ENCODE measurements at places on chromosomes 11 and 22. TPM values are rescaled to one million over a fixed set of nuclear protein-coding genes. Genes with fewer than 3 reads are reported as not detected.
A peak's percentile ranks its signal among the peaks of the same experiment; 100 is the strongest.

Gene NRGN
- 5.0 TPM for total RNA-seq

Gene ZNF143
- total RNA-seq = 36.8 TPM

DNA sequence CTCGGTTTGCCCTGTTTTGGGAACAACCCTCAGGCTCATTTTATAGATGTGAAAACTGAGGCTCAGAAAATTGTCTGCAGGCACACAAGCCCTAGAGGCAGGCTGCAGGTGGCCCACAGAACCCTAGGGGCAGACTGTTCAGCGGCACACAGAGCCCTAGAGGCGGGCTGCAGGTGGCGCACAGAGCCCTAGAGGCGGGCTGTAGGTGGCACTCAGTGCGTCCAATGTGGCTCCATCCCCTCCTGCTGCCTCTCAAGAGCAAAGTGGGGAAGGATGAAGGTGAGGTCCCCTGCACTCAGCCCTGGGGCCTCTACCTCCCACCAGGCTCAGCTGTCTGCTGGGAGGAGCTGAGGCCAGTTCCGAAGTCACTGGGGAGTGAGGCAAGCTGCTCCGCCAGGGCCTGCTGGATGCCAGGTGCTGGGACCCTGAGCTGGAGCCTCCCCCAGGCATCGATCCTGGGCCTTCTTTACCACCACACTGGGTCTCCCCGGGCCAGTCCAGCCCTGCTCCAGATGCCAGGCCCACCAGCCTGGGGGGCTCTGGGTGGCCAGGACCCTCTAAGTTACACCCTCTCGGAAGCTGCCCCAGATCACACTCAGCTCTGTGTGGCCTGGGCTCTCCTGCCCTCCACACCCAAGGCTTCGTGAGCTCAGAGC is 2.3 kb downstream of the ACY3 start:
- H3K36me3 ChIP-seq = no peaks in the 10 kb centered on the region
- H3K4me3 ChIP-seq = no peak overlapping the region
- H3K4me1 ChIP-seq = peaks cover 22% of the 10 kb centered on the region
- no peaks in the 10 kb centered on the region for H3K27me3 ChIP-seq

GRCh38 chr11:44191322-44192016 is 96.0 kb downstream of the EXT2 start:
- H3K27ac ChIP-seq = no peak overlapping the region
- no peak overlapping the region for H3K4me3 ChIP-seq
- DNase-seq = no peak
- peaks cover 62% of the 10 kb centered on the region for H3K36me3 ChIP-seq

- H3K27me3 ChIP-seq = no peaks in the 10 kb centered on the region
- no peak for DNase-seq
- H3K36me3 ChIP-seq = peaks cover 50% of the 10 kb centered on the region
- H3K4me1 ChIP-seq = peaks cover 3% of the 10 kb centered on the region
Measured at GRCh38 chr11:11899401-11899800, 57.6 kb downstream of the USP47 start.

- H3K27me3 ChIP-seq = peaks cover 18% of the 10 kb centered on the region
- no peak for DNase-seq
- H3K4me3 ChIP-seq = no peak overlapping the region
- no peak overlapping the region for H3K27ac ChIP-seq
- no peaks in the 10 kb centered on the region for H3K36me3 ChIP-seq
Measured at GRCh38 chr22:18057568-18058209, 20.1 kb upstream of the PEX26 start.

GRCh38 chr11:2929531-2929949 is 320 bp upstream of the PHLDA2 start:
- peaks cover 6% of the 10 kb centered on the region for H3K36me3 ChIP-seq
- peak overlapping the region; percentile 92 for H3K27ac ChIP-seq
- peak overlapping the region; percentile 82 for H3K4me3 ChIP-seq
- peak; percentile 49 for DNase-seq

DNA sequence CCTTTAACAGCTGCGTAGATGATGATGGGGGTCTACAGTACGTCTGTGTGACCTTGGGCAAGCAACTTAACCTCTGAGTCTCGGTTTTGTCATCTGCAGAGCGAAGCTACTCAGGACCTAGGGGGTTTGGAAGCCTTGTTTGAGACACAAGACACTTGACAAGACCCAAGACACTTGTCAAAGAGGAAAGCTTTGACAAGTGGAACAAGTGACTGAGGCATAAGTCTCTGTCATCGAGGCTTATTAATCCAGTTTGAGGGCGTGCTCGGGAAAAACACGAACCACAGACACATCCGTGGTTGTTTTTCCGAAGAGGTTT is 732 bp upstream of the PC start:
- H3K4me1 ChIP-seq = peaks cover 15% of the 10 kb centered on the region
- no peaks in the 10 kb centered on the region for H3K36me3 ChIP-seq
- H3K27me3 ChIP-seq = peaks cover 3% of the 10 kb centered on the region
- peak overlapping the region; percentile 93 for H3K27ac ChIP-seq
- DNase-seq = no peak
- peak overlapping the region; percentile 78 for H3K4me3 ChIP-seq

DNA sequence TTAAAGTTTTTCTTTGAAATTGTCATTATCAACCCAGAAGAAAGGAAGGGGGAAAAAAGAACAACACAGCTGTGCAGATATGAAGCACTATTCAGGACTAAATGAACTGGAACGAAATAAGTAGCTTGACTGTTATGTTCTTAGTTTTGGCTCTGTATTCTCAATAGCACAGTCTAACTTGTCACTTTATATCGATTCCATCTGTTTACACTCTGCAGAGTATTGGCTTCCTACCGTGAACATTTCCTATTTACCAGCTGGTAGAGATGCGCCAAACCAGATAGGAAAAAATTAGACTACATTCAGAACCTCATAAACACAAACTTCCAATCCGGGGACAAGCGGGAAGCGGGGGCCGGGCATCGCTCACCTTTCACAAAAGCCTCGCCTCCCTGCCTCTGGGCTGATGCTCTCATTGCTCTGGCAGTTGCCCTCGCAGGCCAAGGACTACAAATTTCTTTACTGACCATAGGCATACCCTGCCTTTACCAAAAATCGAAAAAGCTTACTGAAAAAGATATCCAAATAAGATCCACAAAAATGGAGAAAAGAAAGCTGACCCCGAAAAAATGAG is 66.2 kb downstream of the EFCAB6 start:
- DNase-seq = no peak
- H3K27ac ChIP-seq = no peak overlapping the region
- H3K4me3 ChIP-seq = no peak overlapping the region
- H3K4me1 ChIP-seq = no peaks in the 10 kb centered on the region
- no peaks in the 10 kb centered on the region for H3K27me3 ChIP-seq

DNA sequence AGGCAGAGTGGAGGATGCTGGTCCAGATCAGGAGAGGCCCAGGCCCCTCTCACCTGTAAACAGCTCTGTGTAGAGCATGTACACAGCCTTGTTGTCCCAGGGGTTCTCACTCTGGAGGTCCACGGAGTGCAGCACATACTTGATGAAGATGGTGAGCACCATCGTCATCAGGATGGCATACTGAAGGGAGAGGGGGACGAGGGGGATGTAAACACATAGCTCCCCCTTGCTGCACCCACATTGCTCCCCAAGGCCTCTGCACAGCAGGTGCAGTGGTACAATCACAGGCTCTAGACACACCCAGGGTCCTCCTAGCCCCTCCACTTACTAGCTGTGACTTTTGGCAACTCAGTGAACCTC is 2.9 kb downstream of the SYVN1 start:
- H3K4me3 ChIP-seq = no peak overlapping the region
- no peaks in the 10 kb centered on the region for H3K27me3 ChIP-seq
- peaks cover 57% of the 10 kb centered on the region for H3K36me3 ChIP-seq
- H3K4me1 ChIP-seq = peaks cover 23% of the 10 kb centered on the region

Gene TEX54
- total RNA-seq = not detected

DNA sequence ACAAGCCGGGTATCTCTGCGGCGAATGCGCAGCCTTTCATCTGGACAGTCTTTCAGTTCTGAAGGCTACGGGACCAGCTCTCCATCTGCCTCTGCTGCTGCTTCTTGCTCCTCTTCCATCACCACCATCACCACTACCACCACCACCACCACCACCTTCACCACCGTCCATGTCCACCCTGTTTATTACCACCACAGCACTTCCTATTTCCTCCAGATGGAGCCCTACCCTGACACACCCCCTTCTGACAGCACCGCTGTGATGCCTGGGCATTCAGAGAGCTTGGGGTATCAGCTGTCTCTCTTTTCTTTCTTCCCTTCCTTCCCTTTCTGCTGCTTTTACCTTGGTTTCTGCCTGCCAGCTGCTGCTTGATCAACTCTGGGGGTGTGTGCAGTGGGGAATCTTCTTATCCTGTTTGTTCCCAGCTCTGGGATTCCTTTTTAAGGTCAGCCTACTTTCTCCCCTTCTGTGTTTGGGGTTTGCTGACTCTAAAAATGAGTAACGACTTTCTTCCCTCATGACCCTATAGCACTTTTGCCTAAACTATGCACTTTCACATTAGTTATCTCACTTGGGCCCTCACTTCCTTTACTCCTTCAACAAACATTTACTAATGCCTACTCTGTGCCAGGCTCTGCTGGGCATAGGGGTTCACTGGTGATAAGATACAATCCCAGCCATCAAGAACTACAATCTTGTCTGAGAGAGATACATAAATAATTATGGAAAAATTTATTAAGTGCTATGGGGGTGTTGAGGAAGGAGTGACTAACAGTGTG is 7.8 kb upstream of the RRM1 start:
- H3K27me3 ChIP-seq = no peaks in the 10 kb centered on the region
- no peak overlapping the region for H3K4me3 ChIP-seq
- H3K36me3 ChIP-seq = peaks cover 65% of the 10 kb centered on the region

DNA sequence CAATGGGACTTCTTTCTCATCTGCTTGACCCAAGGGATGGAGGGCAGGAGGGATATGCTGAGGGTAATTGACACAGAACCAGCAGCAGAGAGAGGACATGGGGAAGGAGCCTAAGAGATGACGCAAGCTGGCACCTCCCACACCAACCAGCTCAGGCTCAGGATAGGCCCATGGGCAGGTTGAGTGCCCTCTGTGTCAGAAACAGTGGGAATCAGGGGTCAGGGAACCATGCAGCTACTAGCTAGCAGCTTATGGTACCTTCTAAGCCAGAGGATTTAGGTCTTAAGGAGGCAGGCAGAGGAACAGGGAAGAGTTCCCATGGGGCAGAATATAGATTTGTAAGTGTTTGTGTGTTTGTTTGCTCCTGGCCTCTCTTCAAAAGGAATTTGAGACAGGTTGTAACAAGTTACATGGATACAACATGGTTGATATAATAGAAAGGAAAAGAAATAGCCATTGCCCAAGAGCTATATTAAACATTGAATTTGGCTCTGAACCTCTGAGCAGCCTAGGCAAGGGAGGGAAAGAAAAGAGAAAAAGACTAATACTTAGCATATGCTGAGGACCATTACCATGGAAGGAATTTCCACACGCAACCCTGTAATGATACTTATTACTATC is 39.9 kb upstream of the NAV2 start:
- H3K36me3 ChIP-seq = no peaks in the 10 kb centered on the region
- H3K4me1 ChIP-seq = no peaks in the 10 kb centered on the region
- H3K27me3 ChIP-seq = peaks cover 6% of the 10 kb centered on the region

Gene VSIG10L2
- total RNA-seq = not detected

Gene DEFB131B
- not detected for total RNA-seq

- peaks cover 70% of the 10 kb centered on the region for H3K36me3 ChIP-seq
- H3K27me3 ChIP-seq = no peaks in the 10 kb centered on the region
- peaks cover 10% of the 10 kb centered on the region for H3K4me1 ChIP-seq
- no peak overlapping the region for H3K4me3 ChIP-seq
- H3K27ac ChIP-seq = no peak overlapping the region
- DNase-seq = no peak
Measured at GRCh38 chr11:18299721-18300120, 22.2 kb downstream of the HPS5 start.

GRCh38 chr22:42803389-42803788 is 53.7 kb downstream of the ARFGAP3 start:
- no peaks in the 10 kb centered on the region for H3K27me3 ChIP-seq
- no peaks in the 10 kb centered on the region for H3K4me1 ChIP-seq
- DNase-seq = no peak
- H3K4me3 ChIP-seq = no peak overlapping the region

Gene OR56A1
- total RNA-seq = not detected

Gene VWCE
- total RNA-seq = 8.1 TPM

Gene OR4C46
- not detected for total RNA-seq

All from activated T-helper 2 cell treated with anti-CD3 and anti-CD28 coated beads, Interferon-gamma antibody, Interleukin-2, Interleukin-4, amounts not matched to agents 10 μg/mL and 5 μg/mL and 100 μg/mL, durations not matched to agents 14 hours and 24 hours and 36 hours (primary cell).